ENCODE measurements at places on chromosomes 4 and X.

- no peak for DNase-seq
These were observed 213 bp downstream of the NFKB1 start for GRCh38 chr4:102501447-102501696.

DNA sequence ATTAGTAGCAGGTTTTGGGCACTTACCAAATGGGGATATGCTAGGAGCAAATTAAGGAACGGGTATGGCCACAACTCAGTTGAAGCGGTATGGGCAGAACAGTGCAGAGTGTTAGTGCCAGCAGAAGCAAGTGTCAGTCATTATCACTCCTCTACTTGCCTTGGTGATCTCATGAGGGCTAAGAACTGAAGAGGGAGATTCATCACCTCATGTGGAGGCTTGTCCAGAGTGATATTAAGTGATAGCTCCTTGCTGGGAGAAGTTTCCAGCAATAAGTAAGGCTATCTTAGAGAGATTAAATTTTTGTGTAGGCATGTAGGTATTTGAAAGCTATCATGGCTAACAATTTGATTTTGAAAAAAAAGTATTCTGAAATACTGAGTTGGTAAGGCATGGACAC lies 615.4 kb upstream of the SMIM31 start:
- DNase-seq: no peak

- no peak for DNase-seq
These were observed 520.4 kb downstream of the BCOR start for GRCh38 chrX:39577206-39577984.

GRCh38 chrX:153649178-153649914 lies 2.3 kb downstream of the DUSP9 start:
- DNase-seq: no peak

Data from IMR-90 (cell line).